ENCODE measurements at places on chromosomes 4 and X.

DNA sequence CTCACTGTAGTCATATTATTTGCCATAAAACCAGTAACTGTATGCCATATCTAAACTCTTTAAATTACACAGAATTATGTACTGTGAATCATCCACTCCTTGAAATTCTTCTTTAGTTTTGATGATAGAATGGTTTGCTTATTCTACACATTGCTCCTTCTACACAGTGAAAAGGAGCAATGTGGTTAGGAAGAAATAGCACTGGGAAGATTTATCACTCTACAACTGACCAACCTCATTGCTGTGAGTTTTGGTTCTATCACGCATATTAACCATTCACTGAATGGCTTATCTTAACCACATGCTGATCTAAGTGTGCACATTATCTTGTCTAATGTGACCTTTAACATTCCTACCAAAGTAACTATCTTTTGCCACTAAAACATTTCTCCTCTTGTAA, 415.7 kb upstream of the NDST4 start:
- no peak for DNase-seq

DNA sequence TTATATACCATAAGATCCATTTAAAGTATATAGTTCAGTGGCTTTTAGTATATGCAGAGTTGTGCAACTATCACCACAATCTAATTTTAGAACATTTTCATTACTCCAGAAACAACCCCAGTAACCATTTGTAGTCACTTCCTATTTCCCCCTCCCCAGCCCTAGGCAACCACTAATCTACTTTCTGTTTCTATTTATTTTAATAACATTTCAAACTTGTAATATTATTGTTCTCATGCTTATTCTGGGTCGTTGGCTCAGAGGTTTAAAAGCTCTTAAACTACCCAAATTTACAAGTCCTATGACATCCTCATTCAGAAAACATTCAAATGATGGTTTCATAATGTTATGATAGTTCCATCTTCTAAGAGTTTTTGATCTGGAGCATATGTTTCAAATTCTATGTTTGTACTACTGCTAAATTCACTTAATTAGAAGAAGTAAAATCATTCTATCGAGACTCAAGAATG, 18.4 kb downstream of the XIAP start:
- no peak for DNase-seq

DNA sequence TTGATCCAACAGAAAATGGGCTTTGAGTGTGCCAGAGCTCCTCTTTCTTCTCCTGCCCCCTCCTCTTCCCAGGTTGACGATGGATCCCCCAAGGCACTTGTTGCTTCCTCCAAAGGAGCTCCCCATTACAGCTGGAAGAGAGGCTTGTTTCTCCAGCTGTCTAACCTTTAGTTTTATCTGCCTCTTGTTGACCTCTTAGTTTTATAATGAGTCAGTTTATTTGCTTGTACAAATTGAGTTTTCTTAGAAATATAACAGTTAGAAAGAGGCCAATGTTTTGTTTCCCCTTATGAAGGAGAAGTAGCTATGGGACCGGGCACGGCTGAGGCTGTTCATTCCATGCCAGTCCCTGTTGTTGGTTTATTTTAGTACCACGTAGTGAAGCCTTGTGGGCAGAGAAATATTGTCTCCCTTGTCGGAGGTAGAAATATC, 158.2 kb downstream of the SPRY1 start:
- DNase-seq, result no peak

DNA sequence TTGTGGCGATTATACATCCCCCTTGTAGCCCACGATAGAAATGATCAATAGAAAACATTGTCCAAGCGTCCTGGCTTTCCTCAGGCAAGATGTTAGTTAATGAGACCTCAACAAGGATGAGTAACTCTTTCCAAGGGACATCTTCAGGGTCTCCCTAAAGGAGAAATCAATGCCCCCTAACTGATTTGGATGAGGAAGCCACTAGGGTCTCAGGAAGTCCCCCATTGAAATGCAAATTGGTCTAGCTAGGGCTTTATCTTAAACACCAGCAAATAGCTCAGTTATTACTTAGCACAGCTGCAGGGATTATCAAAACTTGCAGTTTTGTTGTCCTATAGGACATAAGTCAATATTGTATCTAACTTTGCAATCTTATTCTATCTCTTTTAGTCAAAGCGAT, 721.5 kb downstream of the IL1RAPL1 start:
- DNase-seq, result no peak

- no peak for DNase-seq
Observed at GRCh38 chr4:9996319-9997110, 24.8 kb downstream of the SLC2A9 start.

DNA sequence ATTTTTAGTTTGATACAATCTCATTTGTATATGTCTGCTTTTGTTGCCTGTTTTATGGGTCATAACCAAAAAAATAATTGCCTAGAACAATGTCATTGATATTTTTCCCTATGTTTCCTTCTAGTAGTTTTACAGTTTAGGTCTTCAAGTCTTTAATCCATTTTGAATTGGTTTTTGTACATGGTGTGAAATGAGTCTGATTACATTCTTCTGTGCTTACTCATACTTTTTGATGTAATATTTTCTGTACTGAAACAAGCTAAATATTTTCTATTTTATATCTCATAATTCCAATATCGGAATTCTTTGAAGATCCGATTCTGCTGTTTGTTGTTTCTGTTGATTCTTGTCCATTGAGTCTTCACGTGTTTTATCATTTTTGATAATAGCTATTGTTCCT, 10.6 kb downstream of the TMEM156 start:
- DNase-seq, result no peak

Data from 8988T (cell line).